HuH-7.5 (cell line): ENCODE measurements at places on chromosomes 12 and 14.

DNA sequence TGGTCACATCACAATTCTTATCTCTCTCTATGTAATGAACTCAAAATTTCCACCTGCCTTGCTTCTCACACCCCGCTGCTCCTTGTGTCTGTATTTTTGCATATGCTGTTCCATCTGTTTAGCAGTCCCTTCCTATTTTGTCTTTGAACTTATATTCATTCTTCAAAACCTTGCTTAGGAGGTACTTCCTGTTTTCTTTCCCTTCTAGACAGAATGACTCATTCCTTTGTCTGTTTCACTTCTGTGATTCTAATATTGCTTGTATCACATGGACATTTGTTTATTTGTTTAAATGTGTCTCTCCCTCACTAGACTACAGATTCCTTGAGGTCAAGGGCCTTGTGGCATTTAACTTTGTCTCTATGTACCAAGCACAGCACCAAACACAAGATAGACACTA lies 424.2 kb downstream of the ETNK1 start:
- DNase-seq = no peak

GRCh38 chr14:69263771-69264170 lies 3.8 kb downstream of the GALNT16 start:
- no peak for DNase-seq

DNA sequence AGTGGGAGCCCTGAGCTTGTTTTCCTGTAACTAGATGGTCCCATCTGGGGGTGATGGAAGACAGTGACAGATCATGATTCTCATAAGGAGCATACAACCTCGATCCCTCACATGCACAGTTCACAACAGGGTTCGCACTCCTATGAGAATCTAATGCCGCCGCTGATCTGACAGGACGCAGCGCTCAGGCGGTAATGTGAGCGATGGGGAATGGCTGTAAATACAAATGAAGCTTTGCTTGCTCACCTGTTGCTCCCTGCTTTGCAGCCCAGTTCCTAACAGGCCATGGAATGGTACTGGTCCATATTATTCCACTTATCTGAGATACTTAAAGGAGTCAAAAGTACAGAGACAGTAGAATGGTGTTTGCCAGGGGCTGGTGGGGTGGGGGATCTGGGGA lies 9.9 kb upstream of the CEP83 start:
- no peak for DNase-seq

GRCh38 chr12:47095446-47096236 lies 15.9 kb upstream of the AMIGO2 start:
- no peak for DNase-seq

DNA sequence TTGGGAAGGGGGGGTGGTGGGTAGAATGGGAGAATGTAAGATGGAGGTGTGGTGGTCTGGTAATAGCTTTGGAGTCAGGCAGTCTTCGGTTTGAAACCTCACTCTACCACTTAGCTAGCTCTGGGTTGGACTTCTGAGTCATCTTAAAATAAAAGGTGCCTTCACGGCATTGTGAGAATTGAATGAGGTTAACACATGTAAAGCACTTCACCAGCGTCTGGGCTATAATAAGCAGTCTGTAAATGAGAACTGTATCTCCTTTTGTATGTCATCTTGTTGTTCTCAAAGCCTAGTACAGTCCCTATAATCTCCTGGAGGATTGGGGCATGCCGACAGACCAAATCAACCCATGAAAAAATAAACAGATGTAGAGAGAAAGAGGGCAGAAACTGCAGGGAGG lies 11.2 kb downstream of the C2CD5 start:
- no peak for DNase-seq
